Stimulated activated CD8-positive, alpha-beta memory T cell treated with anti-CD3 and anti-CD28 coated beads, Interleukin-7, amount 100 ng/mL, for 4 hours (primary cell): ENCODE measurements at places on chromosomes 4 and X.

DNA sequence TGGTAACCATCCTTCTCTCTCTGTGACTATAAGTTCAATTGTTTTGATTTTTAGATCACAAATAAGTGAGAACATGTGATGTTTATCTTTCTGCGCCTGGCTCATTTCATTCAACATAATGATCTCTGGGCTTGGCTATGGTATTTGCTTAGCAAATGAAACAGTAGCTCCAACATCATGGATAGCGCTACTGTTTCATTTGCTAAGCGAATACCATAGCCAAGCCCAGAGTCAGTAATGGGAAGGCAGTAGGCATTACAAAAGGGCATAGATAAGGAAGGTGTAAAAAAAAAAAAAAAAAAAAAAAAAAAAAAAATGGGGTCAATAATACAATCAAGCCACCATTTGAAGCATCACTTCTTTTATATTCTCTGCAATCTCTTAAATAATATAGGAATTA lies 469.0 kb upstream of the ATOH1 start:
- DNase-seq = no peak

DNA sequence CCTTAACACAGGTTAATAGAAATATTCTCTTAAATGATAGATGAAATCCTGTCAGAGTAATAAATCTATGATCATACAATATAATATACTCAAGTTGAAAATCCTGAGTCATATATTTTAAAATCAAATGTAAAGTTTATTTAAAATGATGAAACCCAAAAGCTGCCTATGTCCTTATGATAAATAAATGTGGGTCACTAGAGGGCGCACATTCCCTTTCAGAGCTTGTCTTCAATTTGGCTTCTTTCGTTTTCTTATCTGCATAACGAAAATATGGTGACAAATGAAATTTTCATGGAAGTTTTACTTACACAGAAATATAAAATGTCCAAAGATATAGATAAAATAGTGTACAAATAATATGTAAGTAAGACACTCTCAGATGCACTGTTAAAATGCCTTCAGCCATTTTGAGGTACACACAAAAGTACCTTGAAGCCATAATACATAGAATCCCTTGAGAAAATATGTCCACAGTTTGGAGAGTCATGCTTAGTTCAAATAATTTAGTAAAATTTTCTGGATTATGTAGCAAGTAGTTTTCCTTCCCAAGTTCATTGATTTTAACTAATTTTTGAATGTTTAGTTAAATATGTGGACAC lies 680.4 kb downstream of the DMD start:
- no peak for DNase-seq

- DNase-seq = no peak
Measured at GRCh38 chr4:93203708-93204107, 624.8 kb upstream of the ATOH1 start.

GRCh38 chrX:41391606-41392005 lies 55.5 kb upstream of the NYX start:
- DNase-seq = no peak

DNA sequence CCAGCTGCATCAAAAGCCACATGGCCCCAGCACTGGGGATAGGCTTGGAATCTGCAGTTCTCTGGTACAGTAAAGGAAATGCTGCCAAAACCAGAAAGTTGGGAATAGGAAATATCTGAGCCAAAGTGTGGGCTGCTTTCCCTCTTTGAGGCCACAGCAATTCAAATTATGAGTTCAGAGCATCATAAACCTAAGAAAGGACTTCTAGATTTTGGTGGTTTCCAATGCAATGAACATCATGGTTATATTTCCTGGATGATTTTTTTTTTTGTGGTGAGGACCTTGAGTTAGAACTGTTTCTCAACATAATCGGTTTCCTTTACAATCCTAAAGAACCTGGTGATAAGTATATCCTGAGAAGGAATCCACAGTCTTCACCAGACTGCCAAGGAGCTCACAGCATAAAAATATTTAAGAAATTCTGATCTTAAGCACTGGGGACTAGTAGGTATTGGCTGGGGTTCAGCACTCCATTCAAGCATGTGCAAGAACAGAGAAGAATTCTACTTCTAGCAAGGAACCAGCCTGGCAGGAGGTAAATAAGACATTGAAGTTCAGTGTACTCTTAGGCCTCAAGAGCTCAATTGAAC lies 29.8 kb upstream of the ARHGAP24 start:
- DNase-seq = no peak

DNA sequence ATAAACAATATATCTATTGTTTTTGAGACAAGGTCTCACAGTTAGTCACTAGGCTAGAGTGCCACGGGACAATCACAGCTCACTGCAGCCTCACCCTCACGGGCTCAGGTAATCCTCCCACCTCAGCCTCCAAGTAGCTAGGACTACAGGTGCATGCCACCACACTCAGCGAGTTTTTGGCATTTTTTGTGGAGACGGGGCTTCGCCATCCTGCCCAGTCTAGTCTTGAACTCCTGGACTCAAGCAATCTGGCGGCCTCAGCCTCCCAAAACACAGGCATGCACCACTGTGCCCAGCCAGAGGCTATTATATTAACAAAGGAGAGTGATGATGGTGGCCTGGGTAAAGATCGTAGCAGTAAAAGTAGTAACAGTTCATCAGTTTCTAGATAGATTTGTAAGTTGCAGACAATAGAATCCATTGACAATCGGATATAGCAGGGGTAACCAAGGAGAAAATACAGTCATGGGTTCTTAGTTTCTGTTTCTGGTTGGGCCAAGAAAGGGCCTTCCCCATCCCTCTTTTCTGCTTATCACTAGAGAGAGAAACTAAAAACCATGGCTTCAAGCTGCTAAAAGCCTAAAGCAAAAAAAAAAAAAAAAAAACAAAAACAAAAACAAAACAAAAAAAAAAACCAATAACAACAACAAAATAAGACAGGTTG lies 60.6 kb downstream of the ANXA10 start:
- no peak for DNase-seq

GRCh38 chr4:188683571-188683970 lies 544.3 kb downstream of the TRIML1 start:
- DNase-seq = no peak

DNA sequence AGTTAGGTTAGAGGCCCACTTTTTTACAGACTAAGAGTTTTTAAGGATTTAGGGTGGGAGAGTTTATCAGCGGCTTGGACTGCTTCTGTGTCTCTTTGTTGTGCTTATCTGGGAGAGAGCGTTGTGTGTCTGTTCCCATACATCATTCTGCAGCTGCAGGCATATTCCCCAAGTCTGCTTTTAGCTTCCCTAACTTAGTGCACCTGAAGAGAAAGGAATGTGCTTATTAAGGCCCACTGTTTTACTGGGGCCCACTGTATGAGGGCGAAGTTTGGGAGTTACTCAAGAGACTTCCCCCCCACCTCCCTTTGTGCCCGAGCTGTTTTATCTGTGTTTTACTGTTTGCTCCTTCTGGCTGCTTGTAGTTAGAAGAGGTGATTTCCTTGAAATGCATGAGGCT lies 31.9 kb downstream of the ART3 start:
- no peak for DNase-seq

GRCh38 chr4:129455482-129455881 lies 359.5 kb downstream of the C4orf33 start:
- DNase-seq = no peak

DNA sequence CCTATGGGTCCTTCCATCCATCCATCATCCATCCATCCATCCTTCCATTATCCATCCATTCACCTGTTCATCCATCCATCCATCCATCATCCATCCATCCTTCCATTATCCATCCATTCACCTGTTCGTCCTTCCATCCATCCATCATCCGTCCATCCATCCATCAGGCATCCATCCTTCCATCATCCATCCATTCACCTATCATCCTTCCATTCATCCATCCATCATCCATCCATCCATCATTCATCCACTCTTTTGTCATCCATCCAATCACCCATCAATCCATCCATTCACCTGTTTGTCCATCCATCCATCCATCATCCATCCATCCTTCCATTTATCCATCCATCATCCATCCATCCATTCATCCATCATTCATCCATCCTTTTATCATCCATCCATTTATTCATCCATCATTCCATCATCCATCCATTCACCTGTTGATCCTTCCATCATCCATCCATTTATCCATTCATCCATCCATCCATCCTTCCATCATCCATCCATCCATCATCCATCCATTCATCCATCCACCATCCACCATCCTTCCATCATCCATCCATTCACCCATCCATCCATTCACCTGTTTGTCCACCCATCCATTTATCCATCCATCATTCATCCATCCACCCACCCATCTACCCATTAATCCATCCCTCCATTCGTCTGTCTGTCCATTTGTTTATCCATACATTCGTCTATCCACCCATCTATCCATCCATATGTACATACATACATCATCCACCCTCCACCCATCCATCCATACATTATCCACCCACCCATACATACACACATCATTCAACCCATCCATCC lies 34.8 kb downstream of the SH3TC1 start:
- no peak for DNase-seq

DNA sequence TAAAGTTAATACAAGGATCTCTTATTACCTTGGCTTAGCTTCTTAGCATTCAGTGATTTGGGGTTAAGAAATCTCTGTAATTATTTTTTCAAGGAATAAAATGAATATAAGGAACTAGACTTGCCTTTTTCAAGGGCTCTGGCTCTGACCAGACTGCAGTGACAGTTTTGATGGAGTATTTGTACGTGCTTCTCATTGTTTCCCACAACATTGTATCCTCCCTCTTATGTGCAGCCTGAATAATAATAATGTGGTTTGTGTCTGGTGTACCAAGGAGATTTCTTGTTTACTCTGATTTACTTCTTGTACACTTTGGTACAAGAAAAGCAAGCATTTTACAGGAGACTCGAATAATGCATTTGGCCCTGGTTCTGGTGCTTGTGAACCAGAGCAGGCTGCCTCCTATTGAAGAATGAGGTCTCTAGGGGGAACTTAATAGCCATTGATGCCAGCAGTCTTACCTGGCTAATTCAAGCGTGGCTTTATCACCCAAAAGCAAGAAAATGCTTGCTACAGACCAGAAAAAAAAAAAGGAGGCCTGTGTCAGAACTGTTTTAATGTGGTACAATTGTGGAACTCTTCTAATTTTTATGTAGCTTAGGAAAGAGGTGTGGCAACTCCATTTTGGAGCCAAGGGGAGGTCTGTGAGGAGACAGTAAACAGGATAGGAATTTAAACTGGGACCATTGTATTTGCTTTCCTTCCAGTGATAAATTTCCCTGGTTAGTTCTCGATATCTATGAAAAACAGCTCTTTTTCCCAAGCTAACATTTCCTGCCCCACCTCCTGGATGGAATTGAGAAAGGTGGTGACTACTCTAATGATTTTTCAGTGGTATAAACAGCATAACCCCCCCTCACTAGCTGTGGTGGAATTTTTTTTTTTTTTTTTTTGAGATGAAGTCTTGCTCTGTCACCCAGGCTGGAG lies 5.6 kb downstream of the OTC start:
- no peak for DNase-seq

- no peak for DNase-seq
Measured at GRCh38 chr4:181465826-181466225, 777.4 kb upstream of the TENM3 start.

DNA sequence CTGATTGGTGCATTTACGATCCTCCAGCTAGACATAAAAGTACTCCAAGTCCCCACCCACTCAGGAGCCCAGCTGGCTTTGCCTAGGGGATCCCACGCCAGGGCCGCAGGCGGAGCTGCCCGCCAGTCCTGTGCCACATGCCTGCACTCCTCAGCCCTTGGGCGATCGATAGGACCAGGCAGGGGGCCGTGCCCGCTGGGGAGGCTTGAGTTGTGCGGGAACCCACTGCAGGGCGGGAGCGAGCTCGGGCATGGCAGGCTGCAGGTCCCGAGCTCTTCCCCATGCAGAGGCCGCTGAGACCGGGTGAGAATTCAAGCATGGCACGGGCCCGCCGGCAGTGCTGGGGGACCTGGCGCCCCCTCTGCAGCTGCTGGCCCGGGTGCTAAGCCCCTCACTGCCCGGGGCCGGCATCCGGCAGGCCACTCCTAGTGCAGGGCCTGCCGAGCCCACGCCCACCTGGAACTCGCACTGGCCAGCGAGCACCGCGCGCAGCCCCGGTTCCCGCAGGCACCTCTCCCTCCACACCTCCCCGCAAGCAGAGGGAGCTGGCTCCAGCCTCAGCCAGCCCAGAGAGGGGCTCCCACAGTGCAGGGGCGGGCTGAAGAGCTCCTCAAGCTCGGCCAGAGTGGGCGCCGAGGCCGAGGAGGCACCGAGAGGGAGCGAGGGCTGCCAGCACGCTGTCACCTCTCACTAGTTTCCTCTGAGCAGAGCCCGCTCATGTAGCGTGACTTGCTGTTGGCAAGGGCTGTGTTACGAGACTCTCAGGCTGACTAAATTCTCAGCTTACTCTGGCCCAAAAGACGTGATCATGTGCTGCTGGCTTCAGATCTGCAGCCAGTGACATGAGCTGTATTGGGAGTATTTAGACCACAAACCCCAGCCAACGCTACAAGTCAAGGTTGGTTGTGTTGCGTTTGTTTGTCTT lies 87.5 kb downstream of the TRAPPC11 start:
- no peak for DNase-seq

GRCh38 chr4:24881508-24882196 lies 31.2 kb downstream of the CCDC149 start:
- no peak for DNase-seq

GRCh38 chr4:81096566-81096965 lies 66.1 kb downstream of the BMP3 start:
- DNase-seq = no peak

GRCh38 chr4:136036744-136037143 lies 1495.5 kb downstream of the PCDH18 start:
- no peak for DNase-seq

- DNase-seq = peak; percentile 15
Measured at GRCh38 chrX:139739138-139739537, 31.2 kb upstream of the MCF2 start.

DNA sequence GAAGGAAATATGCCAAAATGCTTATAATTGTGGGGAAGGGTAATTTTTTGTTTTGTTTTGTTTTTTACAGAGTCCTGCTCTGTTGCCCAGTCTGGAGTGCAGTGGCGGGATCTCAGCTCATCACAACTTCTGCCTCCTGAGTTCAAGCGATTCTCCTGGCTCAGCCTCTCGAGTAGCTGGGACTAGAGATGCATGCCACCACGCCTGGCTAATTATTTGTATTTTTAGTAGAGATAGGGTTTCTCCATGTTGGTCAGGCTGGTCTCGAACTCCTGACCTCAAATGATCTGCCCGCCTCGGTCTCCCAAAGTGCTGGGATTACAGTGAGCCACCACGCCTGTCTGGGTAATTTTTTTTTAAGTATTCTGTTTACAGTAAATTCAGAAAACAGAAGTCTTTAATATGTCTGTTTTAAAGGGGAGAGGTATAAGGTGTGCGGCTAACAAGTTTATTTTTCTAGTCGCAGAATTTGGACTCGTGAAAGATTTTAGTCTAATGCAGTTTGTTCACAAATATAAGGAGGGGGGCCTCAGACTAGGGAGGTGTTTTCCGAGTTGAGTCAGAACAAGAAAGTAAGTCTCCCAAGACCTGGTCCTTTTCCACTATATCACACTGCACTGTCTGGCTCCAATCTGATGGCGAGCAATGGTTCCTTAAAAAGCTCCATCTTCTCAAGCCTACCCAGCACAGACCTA lies 1.5 kb downstream of the ACSL1 start:
- no peak for DNase-seq

DNA sequence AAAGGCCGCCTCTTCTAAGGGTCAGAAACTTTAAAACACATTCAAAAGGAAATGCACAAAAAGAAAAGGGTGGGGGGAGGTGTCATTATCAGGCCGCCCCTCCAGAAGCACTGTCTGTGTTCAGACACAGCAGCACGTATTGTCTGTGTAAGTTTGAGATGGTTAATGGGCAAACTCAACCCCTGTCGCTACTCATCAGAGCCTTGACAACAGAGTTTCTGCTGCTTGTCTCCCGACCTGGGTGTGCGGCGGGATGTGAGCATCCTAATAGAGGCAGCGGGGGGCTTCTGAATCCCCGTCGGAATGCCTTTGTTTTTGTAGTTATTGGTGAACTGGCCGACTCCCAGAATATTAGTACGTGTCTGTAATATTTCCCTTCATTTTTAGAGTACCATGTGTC lies 158.9 kb downstream of the DCTD start:
- no peak for DNase-seq
